ENCODE measurements at places on chromosomes 3 and 15. TPM values are rescaled to one million over a fixed set of nuclear protein-coding genes. Genes with fewer than 3 reads are reported as not detected.

- no peak for DNase-seq
These were observed 115.9 kb downstream of the EEFSEC start for GRCh38 chr3:128269006-128269775.

DNA sequence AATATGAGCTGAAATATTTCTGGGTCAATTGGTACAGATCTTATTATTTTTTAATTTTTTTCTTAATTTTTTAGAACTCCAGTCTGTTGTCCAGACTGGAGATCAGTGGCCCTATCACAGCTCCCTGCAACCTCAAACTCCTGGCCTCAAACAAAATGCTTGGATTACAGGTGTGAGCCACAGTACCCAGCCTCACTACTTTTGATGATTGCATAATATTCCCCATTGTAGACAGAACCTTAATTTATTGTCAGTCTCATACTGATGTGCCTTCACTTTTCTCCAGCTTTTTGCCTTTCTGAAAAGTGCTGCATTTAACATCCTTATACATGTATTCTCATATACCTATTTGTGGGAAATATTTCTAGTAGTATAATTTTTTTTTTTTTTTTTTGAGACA is 144.9 kb downstream of the LIPC start:
- DNase-seq = no peak

DNA sequence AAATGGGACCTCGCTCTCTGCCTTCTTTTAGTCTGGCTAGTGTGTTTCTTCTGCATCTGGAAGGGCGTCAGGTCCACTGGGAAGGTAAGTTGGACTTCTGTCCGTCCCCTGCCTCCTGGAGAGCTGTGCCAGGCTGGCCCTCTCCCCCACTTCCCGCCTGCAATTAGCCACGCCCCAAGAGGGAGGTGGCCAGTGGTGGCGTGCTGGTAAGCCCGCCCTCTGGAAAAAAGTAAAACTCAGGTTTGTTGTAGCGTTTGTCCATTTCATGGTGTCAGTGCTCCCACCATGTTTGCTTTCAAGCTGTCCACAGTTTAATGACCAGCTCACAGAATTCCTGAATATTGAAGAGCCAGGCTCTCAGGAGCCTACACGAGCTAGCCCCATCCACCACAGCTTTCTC is 55.6 kb downstream of the SLC6A6 start:
- no peak for DNase-seq

GRCh38 chr3:162437480-162437879 is 940.9 kb downstream of the OTOL1 start:
- DNase-seq = no peak

DNA sequence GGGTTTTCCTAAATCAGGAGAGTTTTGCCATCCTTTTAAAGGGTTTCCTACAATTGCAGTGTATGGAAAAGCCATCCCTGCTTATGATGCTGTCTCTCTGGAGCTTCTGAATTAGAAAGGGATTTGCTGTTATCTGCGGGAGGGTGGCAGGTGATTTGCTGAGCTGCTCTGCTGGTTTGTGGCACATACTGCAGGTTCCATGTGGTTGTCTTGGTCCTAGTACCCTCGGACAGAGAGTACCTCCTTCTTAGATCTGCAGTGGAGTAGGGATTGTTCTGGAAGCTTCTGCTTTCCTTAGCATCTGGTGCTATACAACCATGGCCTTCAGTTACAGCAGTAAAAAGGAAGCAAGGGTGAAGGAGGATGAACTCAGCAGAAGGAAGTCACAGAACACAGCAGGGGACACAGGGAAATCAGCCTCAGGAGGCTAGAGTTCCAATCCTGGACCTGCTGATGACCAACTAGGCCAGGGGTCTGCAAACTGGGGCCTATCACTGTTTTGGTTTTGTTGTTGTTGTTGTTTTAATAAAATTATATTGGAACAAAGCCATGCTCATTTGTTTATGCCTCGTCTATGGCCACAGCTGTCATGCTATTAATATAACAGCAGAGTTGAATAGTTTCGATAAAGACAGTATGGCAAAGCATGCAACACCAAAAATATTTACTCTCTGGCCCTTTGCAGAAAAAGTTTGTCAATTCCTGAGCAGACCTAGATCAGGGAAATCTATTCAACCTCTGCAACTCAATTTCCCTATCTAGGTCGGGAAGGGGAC is 39.5 kb downstream of the STARD5 start:
- DNase-seq = no peak

DNA sequence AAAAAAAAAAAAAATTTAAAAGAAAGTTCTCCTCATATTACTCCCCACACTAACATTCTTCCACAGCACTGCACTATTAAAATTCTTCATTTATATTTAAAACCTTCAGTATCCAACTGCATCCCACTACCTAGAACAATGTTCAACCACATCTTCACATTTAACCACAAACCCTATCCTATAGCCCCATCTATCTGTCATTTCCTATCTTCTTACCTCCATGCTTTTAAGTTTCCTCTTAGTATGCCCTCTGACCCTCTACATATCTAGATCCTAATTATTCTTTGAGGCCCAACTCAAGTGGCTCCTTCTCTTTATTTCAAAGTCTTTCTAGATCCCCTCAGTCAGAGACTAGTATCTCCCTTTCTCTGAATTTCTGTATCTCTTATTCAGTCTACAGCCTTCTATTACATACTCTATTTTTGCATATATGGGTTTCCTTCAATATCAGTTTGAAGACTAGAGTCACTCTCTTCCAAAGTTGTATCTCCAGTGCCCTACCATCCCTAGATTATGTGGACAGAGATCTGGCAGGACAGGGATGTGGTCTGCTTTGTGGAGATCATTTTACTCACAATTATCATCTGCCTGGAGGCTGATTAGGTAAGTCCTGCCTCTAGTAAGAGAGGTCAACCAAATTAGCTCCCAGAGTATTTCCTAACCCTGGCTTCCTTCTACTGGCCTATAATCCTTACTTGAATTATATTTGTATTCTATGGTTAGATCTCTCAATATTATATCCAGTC is 1.4 kb downstream of the CIAO2A start:
- no peak for DNase-seq

DNA sequence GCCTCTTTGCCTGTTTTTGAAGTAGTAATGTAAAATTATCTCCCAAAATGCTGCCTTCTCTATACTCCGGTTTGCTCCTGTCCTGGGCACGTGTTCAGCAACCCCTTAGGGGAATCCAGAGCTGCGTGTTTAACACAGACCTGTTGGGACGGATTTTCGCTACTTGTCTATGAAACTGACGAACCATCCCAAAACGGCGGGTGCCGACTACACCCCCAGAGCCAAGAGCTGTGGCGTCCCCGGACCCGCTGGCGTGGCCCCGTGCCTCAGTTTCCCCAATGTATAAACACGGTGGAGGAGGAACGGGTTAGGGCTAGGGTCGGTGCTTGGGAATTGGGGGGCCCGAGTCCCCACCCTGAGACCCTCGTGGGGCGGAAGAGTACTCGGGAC is 473 bp downstream of the FHIT start:
- peak; percentile 52 for DNase-seq

DNA sequence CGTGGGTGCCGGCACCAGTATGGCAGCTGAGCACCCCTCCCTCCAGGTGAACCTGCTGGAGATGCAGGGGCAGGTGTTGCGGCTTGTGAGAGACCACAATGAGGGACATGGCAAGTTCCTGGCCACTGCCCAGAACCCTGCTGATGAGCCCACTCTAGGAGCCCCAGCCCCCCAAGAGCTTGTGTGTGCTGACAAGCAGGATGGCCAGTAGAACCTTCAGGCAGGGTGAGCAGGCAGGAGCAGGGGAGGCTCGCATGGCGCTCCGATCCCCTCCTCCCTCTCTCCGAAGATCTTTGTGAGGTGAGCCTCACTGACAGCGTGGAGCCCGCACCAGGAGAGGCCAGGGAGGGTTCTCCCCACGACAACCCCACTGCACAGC is 29.8 kb downstream of the NGRN start:
- no peak for DNase-seq

GRCh38 chr3:122067588-122068240 is 12.6 kb downstream of the CD86 start:
- no peak for DNase-seq

DNA sequence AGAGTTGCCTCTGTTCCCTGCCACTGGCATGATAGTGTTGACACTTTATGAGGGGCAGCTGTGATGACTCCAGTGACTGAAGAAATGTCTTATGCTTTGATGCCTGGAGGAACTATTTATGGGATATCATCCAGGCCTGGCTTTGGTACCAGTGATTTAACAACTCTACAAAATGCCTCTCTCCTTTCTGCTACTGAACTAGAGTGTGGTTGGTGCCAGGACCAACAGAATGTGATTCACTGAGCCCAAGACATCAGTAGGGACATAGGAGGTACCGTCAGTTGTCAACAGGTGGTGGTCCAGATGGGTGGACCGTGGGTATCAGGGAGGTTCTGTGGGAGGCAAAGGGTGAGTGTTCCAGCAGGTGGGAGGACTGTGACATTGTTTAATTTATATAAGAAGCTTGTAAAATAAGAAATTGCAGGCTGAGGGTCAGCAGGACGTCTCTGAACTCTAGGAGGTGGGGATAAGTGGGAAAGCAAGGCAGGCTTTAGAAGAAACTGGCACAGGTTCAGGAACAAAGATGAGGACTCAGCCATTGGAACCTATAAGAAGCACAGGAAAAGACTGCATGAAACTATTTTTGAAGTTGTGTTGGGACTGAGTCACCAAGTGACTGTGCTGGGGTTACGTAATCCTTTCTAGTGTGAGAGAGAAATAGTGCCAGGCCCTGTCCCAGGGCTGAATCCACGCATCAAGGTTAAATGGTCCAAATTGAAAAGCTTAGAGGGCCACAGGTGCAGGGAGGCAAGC is 28.5 kb upstream of the SLC7A14 start:
- no peak for DNase-seq

DNA sequence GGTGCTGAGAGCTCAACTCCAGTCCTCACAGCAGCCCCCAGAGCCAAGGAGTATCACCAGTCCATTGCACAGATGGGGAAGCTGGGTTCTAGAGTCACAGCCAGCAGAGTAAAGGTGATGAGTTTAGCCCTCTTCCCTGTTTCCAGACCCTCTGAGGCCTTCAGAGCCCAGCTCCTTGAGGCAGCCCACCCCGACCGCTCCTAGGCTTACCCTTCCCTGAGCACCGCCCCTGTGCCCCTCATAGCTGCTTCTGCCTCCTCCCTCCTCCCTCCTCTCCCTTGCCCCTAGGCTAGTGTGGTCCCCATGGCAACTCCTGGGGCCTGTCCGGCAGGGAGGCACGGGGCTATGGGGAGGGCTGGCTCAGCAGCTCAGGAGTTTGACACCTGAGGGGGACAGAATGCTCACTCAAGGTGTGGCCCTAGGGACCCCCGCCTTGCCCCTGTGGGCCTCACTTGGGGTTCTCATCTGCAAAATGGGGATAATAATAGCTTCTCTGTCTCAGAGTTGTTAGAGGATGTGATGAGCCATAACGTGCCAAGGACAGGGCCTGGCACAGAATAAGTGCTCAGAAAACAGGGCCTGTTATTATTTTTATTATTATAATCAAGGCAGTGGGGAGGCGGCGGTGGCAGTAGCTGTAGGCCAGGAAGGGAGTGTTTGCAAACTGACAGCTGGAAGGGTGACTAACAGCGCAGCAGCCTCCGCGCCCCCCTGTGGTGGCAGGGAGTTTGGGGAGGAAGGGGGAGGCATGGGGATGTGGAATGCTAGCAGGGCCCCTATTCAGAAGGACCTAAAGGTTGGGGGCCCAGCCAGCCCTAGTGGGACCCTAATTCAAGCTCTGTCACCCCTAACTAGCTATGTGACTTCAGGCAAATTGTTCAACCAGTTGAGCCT is 11.5 kb downstream of the CSK start:
- no peak for DNase-seq

GRCh38 chr3:69143612-69144011 is 21.2 kb upstream of the LMOD3 start:
- no peak for DNase-seq

DNA sequence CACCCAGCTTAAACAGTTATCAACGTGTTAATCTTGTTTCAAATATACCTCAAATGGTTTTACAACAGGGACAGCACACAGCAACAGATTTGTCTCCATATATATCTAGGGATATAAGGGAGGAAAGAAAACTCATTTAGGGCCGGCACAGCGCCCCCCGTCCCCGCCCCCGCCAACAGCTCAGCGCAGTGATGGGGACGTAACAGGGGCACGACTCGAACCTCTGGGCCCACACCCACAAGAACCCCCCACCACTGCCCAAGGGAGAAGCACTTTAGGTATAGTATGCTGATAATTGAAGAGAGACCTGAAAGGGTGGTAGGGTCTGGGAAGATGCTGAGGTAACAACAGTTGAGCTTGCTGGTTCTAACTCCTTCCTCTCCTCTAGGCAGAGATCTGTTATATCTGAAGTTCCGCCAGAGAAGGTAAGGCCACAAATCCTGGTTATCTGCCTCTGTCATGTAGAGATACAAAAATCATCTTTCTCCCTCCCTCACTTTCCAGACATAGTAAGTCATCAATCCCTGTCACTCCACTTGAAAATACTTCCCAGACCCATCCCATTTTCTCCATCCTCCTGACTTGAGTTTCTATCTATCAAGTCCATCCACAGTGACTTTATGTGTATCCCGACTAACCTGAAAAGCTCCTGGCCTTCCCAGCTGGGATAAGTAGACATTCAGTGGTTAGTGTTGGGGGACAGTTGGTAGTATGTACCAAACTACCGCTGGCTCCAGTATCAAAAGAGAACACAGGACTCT is 126.9 kb downstream of the PDZRN3 start:
- no peak for DNase-seq

GRCh38 chr3:44926921-44927320 is 49.1 kb downstream of the ZDHHC3 start:
- DNase-seq = no peak

DNA sequence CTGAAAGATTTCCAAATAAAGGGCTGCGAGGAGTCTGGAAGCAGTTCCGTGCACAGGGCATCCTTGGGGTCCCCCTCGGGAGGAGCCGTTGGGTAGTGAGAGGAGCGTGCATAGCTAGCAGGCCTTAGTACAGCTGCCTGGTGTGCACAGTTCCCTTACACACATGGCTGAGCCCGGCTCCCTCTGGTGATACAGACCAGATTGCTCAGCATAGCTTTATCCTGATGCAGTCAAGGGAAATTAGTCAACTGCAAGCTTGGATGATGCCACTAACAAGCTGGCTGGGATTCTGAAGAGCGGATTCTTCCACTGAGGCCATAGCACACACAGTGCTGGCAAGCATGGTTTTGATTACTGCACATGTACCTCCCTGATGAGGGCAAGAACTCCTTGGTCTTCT is 349.4 kb downstream of the LRTM1 start:
- no peak for DNase-seq

- DNase-seq = peak; percentile 10
These were observed 34.0 kb downstream of the XXYLT1 start for GRCh38 chr3:195236801-195237570.

DNA sequence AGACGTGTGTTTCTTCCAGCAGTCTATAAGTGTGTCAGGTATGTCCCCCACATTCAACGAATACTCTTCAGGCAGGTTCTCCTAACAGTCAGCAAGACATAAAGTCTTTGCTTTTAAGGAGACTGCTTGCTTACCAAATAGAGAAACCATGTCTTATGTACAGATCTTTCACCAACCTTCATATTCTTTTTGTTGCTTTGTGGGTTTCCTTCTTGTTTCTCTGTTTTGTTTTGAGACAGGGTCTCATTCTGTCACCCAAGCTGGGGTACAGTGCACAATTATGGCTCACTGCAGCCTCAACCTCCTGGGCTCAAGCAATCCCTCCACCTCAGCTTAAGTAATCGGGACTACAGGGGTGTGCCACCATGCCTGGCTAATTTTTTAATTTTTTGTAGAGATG is 14.3 kb downstream of the DYNC1LI1 start:
- no peak for DNase-seq

Gene CLEC3B
- total RNA-seq = 28.9 TPM

Gene ECT2
- 58.1 TPM for total RNA-seq

Gene CHCHD4
- 14.5 TPM for total RNA-seq

Gene SHF
- 14.7 TPM for total RNA-seq

Gene HYAL2
- 31.3 TPM for total RNA-seq

Gene GABRB3
- total RNA-seq = 1.1 TPM

Gene ZIC4
- not detected for total RNA-seq
